ENCODE measurements at places on chromosomes 2 and 18. TPM values are rescaled to one million over a fixed set of nuclear protein-coding genes. Genes with fewer than 3 reads are reported as not detected.

The AQP12B gene
- total RNA-seq: not detected

DNA sequence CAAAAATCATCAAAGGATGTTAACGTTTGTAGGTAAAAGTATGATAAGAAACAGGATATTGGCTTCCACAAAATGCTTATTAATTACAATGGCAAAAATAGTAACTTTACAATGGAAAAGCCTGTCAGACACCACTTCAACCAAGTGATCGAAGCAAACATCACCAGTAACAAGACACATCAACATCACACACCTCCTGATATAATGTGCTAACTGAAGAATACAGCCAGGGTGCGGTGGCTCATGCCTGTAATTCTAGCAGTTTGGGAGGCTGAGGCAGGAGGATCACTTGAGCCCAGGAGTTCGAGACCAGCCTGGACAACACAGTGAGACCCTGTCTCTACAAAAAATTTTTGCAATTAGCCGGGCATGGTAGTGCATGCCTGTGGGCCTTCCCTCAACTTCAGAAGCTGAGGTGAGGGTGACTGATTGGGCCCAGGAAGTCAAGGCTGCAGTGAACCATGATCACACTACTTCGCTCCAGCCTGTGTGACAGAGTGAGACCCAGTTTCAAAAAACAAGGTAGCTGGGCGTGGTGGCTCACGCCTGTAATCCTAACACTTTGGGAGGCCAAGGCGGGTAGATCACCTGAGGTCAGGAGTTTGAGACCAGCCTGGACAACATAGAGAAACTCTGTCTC, 15.0 kb downstream of the MGAT4A start:
- no peak for DNase-seq

GRCh38 chr2:235897992-235898391, 270.2 kb downstream of the GBX2 start:
- DNase-seq: no peak

The EGR4 gene
- not detected for total RNA-seq
